Stimulated activated CD4-positive, alpha-beta T cell treated with anti-CD3 and anti-CD28 coated beads, Interleukin-15, amount 100 ng/mL, for 1 hour (primary cell): ENCODE measurements at places on chromosomes 6 and 20.
A peak's percentile ranks its signal among the peaks of the same experiment; 100 is the strongest.

- no peak for DNase-seq
These were observed 68.2 kb upstream of the FUCA2 start for GRCh38 chr6:143579703-143580102.

DNA sequence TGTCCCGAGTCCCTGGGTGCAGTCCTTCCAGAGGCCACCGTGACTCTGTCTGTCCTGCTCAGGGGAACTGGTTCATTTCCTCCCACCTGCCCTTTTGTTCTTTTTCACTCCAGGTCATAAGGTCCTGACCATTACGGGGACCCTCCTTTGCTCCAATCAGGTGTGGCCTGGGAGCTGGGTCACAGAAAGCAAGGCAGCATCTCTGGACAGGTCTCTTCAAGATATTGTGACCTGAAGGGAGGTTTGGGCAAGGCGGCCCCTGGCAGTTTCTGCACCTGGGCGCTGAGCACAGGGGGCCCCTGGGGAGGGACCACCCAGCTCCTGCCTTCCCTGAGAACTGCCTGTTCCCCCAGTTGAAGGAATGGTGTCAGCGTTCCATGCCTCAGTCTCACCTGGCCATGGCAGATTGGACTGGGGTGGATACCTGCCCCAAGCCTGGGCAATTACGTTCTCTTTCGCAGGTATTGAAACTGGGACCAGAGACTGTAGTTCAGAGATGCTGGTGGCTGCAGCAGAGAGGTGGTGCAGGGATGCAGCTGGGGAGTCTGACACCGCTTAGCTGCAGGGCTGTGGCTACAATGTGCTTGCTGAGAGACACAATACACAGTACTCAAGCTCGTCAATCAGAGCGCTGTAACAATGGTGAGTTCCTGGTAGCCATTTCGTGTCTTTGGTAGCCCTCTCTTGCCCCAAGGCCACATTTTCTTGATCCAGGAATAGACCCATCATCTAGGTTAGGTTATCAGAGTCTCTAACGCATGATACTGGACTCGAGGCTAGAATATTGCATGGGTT is 15.6 kb upstream of the NELFCD start:
- no peak for DNase-seq

DNA sequence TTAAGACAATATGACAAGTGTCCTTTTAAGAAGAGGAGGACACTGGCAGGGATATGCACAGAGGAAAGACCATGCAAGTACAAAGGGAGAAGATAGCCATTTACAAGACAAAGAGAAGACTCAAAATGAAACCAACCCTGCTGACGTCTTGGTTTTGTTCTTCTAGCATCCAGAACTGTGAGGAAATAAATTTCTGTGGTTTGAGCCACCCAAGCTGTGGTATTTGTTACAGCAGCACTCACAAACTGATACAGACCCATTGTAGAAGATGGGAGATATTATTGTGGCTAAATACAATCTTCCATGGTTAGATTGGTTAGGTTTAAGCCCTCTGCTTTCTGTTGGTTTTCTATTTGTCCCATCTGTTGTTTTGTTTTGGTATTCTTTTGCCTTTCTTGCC is 88.6 kb upstream of the SLC35F1 start:
- no peak for DNase-seq

DNA sequence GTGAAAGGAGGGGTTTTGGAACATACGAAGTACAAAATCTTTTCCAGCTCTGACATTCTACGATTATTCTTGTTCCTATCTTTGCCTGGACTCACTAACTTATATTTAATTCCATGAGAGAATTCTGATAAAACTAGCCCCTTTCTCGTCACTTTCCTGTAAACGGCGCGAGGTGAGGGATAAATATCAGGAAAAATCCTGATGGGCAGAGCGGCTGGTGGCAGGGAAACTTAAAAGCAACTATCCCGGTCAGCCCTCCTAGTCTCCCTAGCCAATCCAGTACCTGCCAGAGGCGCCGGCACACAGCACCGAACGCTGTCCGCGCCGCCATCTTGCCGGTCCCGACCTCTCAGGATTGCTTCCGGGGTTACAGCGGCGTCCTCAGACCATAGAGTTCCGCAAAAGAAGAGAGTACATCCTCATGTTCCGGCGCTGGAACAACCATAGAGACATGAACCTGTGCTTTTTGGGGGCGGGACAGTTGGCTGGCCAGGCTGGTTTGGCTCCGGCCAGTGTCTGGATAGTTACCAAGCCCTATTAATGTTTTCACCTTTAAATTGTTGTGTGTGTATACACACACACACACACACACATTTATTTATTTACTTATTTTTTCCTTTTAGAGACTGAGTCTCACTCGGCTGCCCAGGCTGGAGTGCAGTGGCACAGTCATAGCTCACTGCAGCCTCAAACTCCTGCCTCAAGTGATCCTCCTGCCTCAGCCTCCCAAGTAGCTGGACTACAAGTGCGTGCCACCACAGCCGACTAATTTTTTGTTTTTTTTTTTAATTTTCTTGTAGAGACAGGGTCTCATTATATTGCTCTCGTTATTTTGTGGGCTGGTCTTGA is at the start of gene MRPS10:
TSS of gene MRPS10 (minus strand) at position 343 of the 849 bp plus-strand sequence. CDS start at position 331, 12 bp downstream.
- peak; percentile 74 for DNase-seq

DNA sequence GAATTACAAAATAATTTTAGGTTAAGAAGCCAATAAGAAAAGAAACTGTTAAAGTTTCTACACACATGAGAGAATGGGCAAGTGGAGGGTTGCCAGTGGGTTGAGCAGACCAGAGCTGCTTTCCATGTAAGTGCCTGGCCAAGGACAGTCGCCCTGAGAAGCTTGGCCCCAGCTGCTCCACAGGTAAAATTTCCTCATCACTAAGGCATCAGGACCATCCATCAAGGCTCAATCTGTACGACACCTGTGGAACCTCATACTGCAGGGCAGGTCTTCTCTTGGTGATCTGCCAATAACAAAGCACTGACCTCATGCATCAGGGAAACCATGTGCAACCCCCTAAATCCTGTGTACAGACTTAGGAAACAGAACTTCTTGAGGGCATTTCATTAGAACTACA is 115.4 kb downstream of the INSM1 start:
- DNase-seq, result no peak

- DNase-seq, result no peak
These were observed 72.2 kb upstream of the PBOV1 start for GRCh38 chr6:138290423-138290962.

DNA sequence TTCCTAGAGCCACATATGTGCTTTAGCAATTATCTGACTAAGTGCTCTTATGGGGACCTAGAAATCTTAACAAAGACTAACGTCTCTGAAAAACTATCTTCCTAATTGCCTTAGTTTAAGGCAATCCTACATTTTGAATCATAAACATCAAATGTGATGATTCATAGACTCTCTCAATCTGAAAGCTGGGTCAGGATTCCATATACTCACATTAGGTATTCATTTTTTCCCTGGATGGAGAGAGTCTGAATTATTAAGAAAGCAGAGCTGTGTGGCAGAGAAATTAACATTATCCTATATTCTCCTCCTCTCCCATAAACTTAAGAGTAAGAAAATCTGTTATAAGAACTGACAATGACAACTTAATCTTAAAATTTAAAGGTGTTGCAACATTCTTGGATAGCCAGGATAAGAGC is 1.6 kb upstream of the PRL start:
- no peak for DNase-seq

DNA sequence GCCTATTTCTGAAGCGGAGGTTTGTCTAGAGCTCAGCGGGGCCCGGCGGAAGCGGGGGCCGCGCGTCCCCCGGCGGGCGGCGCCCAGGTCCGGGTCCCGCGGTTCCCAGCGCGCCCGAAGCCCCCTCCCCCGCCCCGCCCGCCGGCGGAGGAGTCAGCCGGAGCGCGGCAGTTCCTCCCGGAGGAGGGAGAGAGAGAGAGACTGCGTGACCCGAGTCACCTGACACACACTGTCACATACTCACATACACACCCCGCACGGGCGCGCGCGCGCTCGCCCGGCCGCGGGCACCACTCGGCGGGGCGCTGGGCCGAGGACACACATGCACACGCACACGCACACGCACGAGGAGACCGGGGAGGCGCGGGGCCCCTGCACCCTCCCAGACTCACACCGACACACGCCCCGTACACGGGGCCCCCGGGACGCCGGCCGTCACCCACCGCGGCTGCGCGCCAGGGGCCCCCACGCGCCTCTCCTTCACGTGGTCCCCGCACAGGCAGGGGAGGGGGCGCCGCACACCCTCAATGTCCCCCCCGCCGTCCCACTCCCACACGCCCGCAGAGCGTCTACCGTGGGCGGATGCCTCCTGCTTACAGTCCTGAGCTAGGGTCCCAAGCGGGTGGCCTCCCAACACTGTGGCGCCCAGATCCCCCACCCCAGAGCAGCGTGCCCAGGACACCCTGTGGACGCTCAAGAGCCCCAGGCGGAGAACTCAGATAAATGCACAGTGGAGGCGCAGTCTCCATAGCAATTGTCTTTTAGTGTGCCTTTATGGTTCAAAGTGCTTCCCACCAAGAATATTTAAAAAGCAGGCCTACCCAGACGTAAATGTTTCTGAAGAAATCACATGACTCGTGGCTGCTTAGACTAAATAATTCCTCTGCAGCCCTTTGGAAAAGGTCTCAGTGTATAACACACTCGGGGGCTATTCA is at the start of gene RRAGD:
TSS of gene RRAGD (minus strand) at position 203 of the 935 bp plus-strand sequence. CDS start 280 bp downstream, outside the sequence.
- peak; percentile 20 for DNase-seq

DNA sequence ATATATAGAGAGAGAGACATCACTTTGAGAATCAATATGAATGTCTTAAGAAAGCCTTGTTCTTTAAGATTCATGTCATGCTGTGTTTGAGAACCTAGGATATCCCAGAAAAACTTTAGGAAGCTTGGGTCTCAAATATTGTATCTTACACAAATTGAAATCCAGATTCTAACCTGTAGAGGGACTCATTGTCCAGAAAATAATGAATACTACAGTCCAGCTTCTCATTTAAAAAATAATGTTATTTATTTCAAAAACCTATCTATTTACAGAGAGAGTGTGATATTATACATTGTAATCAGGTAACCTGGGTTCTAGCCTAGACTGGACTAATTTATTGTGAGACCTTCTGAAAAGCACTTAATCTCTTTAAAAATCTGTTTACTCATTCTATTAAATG is 4.2 kb downstream of the RFX6 start:
- no peak for DNase-seq

DNA sequence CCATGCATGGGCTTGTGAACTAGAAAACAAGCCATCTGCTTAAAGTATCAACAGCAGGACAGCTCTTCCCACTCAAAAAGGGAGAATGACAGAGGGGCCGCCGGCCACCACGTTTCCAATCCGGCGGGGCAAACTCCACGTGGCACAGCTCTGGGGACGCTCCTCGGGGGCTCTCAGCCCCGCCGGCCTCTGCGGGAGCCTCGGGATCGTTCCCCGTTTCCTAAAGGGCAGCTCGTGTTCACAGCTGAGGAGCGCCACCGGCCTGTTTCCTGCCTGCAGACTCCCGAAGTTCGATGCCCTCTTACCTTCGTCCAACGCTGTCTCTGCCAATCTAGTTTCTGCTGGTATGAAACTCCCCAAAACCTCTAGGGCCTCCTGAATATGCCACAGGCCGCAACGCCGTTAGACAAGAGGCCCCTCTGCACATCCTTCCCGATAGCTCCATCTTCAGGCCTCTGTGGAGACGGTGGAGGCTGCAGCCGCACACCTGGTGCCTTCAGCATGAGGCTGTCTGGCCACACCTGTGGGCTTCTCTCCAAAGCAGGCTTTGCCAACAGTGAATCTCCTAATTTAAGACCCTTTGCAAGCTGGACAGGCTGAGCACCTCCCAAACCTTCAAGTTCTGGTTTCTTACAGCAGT is 46.5 kb downstream of the KCNQ2 start:
- no peak for DNase-seq

- no peak for DNase-seq
These were observed 488.5 kb upstream of the BTBD3 start for GRCh38 chr20:11429168-11429567.

DNA sequence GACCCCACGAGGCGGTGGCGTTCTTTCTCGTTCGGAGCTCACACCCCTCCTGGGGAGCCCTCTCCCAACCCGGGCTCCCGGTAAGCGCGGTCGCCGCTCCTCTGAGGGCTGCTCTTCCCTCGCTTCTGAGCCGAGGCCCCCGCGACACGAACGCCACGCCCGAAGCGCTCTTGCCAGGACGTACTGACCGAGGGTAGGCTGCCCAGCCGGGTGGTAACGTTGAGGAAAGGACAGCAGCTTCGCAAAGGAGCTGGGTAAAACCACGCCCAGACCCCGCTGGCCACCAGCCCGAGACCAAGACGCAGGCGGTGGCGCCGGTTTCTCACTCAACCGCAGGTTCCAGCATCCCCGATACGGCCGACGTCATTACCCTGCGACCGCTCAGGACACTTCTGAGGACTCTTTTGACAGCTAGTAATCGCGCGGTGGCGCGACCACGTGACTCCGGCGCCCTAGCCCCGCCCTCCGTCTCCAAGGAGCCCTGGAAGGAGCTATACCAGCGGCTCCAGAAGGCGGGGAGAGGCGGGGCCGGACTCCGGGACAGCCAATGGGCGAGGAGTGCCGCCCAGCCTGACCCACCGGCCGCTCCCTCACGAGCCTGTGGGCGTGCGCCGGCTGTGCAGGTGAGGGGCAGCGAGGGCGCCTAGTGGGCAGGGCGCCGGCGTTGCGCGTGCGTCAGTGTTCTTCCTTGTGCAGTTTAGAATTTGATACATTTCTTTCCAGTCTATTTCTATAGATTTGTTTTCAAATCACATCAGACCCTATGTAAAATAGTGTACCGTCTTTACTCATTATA is 4.0 kb upstream of the GZF1 start:
- peak; percentile 99 for DNase-seq

- DNase-seq, result no peak
These were observed 99.0 kb downstream of the RCAN2 start for GRCh38 chr6:46392294-46392693.

- no peak for DNase-seq
These were observed 32.9 kb downstream of the NUDT3 start for GRCh38 chr6:34359418-34360158.

DNA sequence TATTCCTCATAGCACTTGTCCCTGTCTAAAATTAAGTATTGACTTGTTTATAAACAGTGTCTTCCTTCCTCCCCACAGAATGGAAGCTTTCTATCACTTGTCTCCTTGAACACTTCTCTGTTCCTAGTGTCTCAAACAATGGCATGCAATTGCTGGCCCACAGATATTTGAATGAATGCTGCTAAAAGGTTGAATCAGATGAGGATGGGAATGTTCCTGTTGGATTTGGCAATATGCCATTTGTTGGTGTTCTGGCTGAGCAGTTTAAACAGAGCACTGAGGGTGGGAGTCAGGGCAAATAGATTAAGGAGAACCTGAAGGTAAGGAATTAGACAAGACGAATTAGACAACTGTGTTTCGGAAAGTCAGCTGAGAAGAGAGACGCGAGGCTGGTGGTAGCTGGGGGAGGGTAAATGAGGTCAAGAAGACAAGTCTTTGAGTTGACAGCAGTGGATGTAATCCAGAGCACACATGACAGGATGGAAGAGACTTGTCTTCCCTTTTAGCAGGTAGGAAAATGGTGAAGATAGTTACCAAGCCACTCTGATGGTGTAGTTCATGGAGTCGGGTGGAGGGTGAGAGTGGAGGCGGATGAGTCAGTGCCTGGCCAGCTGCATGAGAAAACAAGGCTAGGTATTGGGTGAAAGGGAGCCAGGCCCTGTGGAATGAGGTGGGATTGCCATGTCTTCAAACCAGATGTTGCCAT is 58.3 kb upstream of the GNRH2 start:
- no peak for DNase-seq
